ENCODE measurements at places on chromosomes 7 and 10. TPM values are rescaled to one million over a fixed set of nuclear protein-coding genes. Genes with fewer than 3 reads are reported as not detected.

Gene PPP1R17
- polyA plus RNA-seq: not detected

Gene C7orf25
- 3.0 TPM for polyA plus RNA-seq

DNA sequence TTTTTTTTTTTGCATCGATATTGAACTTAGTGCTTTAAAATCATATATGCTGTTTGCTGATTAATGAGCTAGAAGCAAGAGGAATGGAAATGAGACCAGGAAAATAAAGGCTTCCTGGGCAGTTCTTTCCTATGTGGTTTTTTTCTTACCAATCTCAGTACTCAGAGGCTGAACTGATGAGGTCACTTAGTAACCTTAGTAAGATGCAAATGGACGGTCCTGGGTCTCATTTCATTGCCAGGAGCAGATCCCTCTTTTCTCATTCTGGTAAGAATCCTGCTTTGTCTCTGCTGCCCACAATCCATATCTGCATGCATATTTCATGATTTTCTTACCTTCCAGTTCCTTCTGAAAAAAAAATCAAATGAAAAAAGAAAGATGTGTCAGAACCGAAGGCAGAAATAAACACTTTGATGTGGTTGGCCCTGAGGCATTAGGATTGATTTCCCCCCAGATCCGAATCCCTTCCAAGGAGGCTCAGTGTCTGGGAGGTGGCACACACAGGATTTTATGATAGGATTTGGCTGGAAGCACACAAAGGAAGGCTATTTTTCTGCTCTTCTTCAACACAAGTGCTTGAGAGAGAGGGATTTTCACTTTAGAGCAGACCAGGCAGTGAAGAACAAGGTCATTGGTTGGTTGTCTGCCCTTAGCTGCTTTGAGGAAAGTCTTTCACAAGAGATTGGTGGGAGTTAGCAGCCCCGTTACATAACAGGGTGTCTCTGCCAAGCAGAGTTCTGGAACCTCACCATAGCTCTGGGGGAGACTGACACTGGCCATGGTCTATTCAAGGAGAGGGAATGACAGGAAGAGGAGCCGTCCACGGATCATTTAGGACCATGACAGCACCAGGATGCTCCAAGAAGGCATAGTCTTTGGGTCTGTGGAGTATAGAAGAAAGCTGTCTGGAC, 150.0 kb downstream of the CAMK1D start:
- peaks cover 39% of the 10 kb centered on the region for H3K4me1 ChIP-seq
- no peak overlapping the region for H3K4me3 ChIP-seq
- H3K27me3 ChIP-seq: no peaks in the 10 kb centered on the region
- H3K36me3 ChIP-seq: no peaks in the 10 kb centered on the region
- H3K27ac ChIP-seq: no peak overlapping the region
- no peak for DNase-seq

DNA sequence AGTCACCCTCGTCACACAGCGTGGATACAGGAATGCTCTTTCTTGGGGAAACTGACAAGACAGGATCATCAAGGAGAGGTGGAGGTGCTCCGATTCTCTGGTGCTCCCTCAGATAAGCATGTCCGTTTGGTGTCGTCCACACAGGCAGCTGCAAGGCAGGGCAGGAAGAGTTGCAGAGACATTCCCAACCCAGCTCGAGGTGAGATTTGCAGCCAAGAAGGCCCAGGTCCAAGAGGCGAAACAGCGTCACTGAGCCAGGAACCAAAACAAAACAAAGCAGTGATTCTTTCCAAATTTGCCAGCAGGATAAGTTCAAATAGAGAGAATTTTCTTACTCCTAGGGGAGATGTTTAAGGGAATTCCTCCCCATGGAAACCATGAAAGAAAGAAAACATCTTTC, 386.5 kb upstream of the PFKP start:
- H3K36me3 ChIP-seq: no peaks in the 10 kb centered on the region
- H3K27me3 ChIP-seq: peaks cover 11% of the 10 kb centered on the region
- no peak overlapping the region for H3K4me3 ChIP-seq
- H3K4me1 ChIP-seq: no peaks in the 10 kb centered on the region
- no peak for DNase-seq

DNA sequence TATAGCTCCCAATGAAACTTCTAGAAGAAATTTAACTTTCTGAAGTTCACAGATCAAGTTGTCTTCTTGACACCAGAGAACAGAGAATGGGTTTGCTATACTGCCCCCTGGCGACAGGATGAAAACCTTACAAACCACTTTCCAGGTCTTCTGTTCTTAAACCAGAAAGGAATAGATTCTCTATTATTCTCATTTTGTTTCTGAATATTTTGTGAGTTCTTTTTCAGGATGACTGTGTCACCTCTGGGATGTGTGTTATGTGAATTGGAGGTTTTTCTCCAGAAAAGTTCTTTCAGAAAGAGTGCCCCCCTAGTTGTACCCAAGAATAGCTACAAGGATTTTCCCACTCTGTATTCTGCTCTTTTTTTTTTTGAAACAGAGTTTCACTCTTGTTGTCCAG, 6.3 kb downstream of the IFT22 start:
- H3K4me1 ChIP-seq: no peaks in the 10 kb centered on the region
- H3K27ac ChIP-seq: no peak overlapping the region
- H3K36me3 ChIP-seq: peaks cover 17% of the 10 kb centered on the region
- DNase-seq: peak; percentile 10
- no peak overlapping the region for H3K4me3 ChIP-seq

Data from naive thymus-derived CD8-positive, alpha-beta T cell (primary cell).